Left ventricle myocardium superior (tissue), 1 donor: ENCODE measurements at places on chromosomes 11 and 22. TPM values are rescaled to one million over a fixed set of nuclear protein-coding genes. Genes with fewer than 3 reads are reported as not detected.

Gene BSX
- total RNA-seq: not detected

Gene RTL10
- total RNA-seq: 8.0 TPM

Gene FGF19
- total RNA-seq: not detected

Gene OR8A1
- total RNA-seq: not detected

Gene MUC6
- not detected for total RNA-seq

Gene C11orf86
- total RNA-seq: not detected

Gene APOBEC3C
- 31.1 TPM for total RNA-seq
